ENCODE measurements at places on chromosomes 13 and 19.
A peak's percentile ranks its signal among the peaks of the same experiment; 100 is the strongest.

DNA sequence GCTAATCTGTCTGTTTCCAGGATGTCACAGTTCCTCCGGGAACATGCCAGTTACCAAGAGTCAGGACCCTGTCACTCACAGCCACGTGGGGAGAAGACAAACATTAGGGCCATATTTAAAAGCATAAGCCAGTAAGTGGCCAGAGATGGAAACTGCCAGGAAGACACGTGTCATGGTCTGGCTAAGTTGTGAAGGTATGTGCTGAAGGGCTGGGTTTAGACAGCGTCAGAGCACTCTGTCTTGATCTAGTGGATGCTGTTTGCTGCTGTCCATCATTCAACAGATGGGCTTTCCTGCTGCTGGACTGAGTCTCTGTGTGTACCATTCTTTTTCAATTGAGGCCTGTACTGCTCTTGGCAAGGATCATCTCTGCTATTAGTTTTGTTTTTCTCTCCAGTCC, 128.6 kb downstream of the HS6ST3 start:
- no peaks in the 10 kb centered on the region for H3K27me3 ChIP-seq
- H3K4me3 ChIP-seq = no peak overlapping the region
- DNase-seq = no peak
- no peaks in the 10 kb centered on the region for H3K36me3 ChIP-seq

- no peaks in the 10 kb centered on the region for H3K4me1 ChIP-seq
- H3K4me3 ChIP-seq = no peak overlapping the region
- H3K27ac ChIP-seq = no peak overlapping the region
- no peak for DNase-seq
These were observed 109.3 kb upstream of the IPO5 start for GRCh38 chr13:97844151-97844550.

GRCh38 chr13:89694451-89694850, 1653.0 kb upstream of the MIR17HG start:
- H3K4me3 ChIP-seq = no peak overlapping the region
- H3K27me3 ChIP-seq = no peaks in the 10 kb centered on the region
- no peak for DNase-seq
- H3K4me1 ChIP-seq = no peaks in the 10 kb centered on the region
- no peak overlapping the region for H3K27ac ChIP-seq
- no peaks in the 10 kb centered on the region for H3K36me3 ChIP-seq

DNA sequence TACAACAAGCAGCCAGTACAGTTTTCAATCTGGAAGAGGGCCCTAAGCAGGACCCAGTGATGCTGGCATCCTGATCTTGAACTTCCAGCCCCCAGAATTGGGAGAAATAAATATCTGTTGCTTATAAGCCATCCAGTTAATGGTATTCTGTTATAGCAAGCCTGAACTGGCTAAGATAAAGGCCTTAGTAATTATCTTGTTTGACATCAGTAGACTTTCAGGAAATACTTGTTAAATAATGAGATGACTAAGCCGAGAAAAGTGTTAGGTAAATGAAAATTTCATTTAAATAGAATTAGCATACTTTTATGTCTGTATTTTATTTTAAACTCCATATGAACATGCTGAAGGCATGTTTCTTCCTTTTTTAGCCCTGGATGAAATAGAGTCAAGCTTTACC, 188.2 kb downstream of the OLFM4 start:
- no peaks in the 10 kb centered on the region for H3K36me3 ChIP-seq
- no peaks in the 10 kb centered on the region for H3K4me1 ChIP-seq
- H3K4me3 ChIP-seq = no peak overlapping the region
- no peaks in the 10 kb centered on the region for H3K27me3 ChIP-seq

- no peaks in the 10 kb centered on the region for H3K27me3 ChIP-seq
- H3K36me3 ChIP-seq = no peaks in the 10 kb centered on the region
- no peak overlapping the region for H3K27ac ChIP-seq
- no peak overlapping the region for H3K4me3 ChIP-seq
- H3K4me1 ChIP-seq = no peaks in the 10 kb centered on the region
These were observed 285.8 kb upstream of the PCDH9 start for GRCh38 chr13:67515895-67516294.

DNA sequence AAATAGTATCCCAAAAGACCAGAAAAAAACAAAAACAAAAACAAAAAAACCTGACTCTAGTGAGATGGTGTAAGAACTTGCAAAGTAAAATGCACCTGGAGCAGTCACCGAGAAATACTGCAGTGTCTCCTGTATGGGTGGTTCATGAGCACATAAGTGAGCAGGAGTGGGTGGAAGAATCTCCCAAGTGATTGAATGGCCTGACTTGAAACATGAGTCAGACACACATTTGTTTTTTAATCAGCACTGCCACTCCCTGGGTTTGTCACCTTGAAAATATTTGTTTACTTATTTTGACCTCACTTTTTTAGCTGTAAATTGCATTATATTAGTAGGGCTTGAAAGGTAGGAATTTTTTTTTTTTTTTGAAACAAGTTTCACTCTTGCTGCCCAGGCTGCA, 2.0 kb downstream of the ZNF431 start:
- no peaks in the 10 kb centered on the region for H3K36me3 ChIP-seq
- H3K4me3 ChIP-seq = no peak overlapping the region
- H3K27ac ChIP-seq = no peak overlapping the region
- no peaks in the 10 kb centered on the region for H3K27me3 ChIP-seq
- H3K4me1 ChIP-seq = no peaks in the 10 kb centered on the region

- no peak for DNase-seq
- no peak overlapping the region for H3K27ac ChIP-seq
- H3K4me1 ChIP-seq = peaks cover 64% of the 10 kb centered on the region
These were observed 31.9 kb downstream of the PAK4 start for GRCh38 chr19:39157275-39157996.

DNA sequence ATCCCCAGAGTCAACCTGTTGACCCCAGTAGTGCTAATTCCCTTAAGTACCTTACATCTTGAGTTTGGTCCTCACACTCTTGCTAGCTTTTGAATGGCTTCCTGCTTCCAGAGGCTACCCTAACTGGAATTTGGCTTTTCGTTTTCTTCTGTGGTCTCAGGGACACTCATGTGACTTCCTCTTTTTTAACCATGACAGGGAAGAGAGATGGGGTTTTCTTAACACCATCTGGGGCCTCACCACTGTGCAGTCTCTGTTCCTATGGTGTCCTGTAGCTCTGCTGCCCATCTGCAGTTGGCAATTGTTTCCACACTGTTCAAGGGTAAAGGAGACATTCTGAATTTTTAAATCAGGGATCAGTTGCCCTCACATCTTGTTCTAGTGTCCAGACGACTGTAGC, 66.7 kb downstream of the SLC10A2 start:
- no peak overlapping the region for H3K27ac ChIP-seq
- no peak for DNase-seq
- no peaks in the 10 kb centered on the region for H3K27me3 ChIP-seq
- H3K36me3 ChIP-seq = no peaks in the 10 kb centered on the region
- H3K4me3 ChIP-seq = no peak overlapping the region
- peaks cover 21% of the 10 kb centered on the region for H3K4me1 ChIP-seq

DNA sequence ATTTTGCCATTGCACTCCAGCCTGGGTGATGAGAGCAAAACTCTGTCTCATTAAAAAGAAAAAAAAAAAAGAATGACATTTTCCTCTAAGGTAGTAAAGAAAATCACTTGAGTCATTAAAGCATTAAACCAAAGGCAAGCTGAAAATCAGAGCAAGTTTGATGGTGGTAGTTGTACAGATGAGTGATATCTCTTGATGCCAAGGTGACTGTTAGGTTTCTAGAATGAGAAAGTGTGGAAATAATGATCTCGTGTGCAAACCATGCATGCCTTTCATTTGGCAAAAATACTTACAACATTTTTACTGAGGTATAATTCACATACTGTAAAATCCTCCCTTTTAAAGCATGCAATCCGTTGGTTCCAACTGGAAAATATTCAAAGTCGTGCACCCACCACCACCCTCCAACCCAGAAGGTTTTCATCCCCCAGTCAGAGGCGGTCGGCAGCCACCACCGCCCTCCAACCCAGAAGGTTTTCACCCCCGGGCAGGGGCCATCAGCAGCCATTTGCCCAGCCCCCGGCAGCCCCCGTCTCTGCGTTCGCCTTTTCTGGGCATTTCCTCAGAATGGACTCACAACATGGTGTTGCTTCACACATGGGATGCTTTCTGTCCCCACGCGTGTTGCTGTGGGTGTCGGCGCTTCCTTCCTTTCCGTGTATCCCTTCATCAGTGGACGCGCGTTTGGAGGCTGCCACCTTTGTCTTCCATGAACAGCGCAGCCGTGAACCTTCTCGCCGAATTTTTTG, 90.2 kb downstream of the ATP11A start:
- no peaks in the 10 kb centered on the region for H3K36me3 ChIP-seq
- no peak overlapping the region for H3K4me3 ChIP-seq
- peaks cover 11% of the 10 kb centered on the region for H3K4me1 ChIP-seq
- no peak for DNase-seq
- no peak overlapping the region for H3K27ac ChIP-seq

- no peak overlapping the region for H3K4me3 ChIP-seq
- no peaks in the 10 kb centered on the region for H3K36me3 ChIP-seq
- H3K27ac ChIP-seq = peak overlapping the region; percentile 40
- H3K27me3 ChIP-seq = no peaks in the 10 kb centered on the region
- peak; percentile 66 for DNase-seq
- peaks cover 14% of the 10 kb centered on the region for H3K4me1 ChIP-seq
These were observed 2.3 kb downstream of the TULP2 start for GRCh38 chr19:48896191-48896720.

- no peaks in the 10 kb centered on the region for H3K36me3 ChIP-seq
- no peaks in the 10 kb centered on the region for H3K27me3 ChIP-seq
- H3K4me3 ChIP-seq = no peak overlapping the region
- peaks cover 12% of the 10 kb centered on the region for H3K4me1 ChIP-seq
These were observed 147.2 kb downstream of the MIPEP start for GRCh38 chr13:23741879-23742510.

DNA sequence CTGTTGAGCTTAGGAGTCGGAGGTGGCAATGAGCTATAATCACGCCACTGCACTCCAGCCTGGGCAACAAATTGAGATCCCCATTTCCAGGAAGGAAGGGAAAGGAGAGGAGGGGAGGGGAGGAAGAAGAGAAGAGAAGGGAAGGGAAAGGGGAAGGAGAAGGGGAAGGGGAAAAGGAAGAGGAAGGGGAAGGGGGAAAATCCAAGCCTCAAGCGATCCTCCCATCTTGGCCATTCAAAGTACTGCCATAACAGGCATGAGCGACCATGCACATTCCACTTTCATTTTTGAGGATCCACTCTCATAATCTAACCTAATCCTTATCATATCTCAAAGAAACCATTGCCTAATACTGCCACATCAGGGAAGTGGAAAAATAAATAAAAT, 14.9 kb downstream of the ZNF443 start:
- no peak for DNase-seq
- H3K27me3 ChIP-seq = no peaks in the 10 kb centered on the region
- no peak overlapping the region for H3K4me3 ChIP-seq
- H3K4me1 ChIP-seq = no peaks in the 10 kb centered on the region
- no peak overlapping the region for H3K27ac ChIP-seq
- no peaks in the 10 kb centered on the region for H3K36me3 ChIP-seq

DNA sequence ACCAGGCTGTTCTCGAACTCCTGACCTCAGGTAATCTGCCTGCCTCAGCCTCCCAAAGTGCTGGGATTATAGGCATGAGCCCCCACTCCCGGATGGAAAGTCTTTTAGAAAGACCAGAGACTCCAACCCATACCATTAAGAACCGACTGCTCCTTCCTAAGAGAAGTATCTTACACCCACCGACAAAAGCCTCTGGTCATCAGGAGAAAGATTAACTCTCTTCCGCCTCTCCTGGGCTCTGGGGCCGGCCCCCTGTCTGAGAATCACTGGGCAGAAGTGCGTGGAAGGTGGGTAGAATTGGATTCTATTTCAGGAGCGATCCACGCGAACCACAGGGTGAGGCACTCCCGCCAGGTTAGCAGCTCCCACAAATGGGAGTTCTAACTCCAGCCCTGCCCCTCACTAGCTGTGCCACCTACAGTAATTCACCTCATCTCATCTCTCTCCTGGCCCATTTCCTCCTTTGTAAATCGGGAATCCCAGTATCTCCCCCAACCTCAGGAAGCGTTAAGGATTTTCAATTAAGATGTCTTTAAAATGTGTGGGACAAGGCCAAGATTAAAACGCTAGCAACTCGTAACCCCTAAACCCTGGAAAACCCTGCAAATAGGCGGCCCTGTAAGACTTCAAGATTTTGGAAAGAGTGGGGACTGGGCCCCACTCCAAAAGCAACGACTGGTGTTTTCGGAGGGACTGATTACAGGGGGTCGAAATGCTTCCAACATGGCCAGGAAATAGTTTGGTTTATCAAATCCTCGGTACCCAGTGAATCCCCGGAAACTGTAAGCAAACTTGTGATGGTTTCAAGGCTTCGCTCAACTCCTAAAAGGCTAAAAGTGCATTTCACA, 1.3 kb downstream of the HNRNPL start:
- H3K27ac ChIP-seq = peak overlapping the region; percentile 97
- H3K4me1 ChIP-seq = peaks cover 18% of the 10 kb centered on the region
- peak overlapping the region; percentile 25 for H3K4me3 ChIP-seq
- peak; percentile 11 for DNase-seq
- H3K36me3 ChIP-seq = peaks cover 10% of the 10 kb centered on the region

GRCh38 chr19:35750167-35750566, 1.8 kb downstream of the LIN37 start:
- peaks cover 2% of the 10 kb centered on the region for H3K27me3 ChIP-seq
- peaks cover 14% of the 10 kb centered on the region for H3K4me1 ChIP-seq
- no peak overlapping the region for H3K27ac ChIP-seq

DNA sequence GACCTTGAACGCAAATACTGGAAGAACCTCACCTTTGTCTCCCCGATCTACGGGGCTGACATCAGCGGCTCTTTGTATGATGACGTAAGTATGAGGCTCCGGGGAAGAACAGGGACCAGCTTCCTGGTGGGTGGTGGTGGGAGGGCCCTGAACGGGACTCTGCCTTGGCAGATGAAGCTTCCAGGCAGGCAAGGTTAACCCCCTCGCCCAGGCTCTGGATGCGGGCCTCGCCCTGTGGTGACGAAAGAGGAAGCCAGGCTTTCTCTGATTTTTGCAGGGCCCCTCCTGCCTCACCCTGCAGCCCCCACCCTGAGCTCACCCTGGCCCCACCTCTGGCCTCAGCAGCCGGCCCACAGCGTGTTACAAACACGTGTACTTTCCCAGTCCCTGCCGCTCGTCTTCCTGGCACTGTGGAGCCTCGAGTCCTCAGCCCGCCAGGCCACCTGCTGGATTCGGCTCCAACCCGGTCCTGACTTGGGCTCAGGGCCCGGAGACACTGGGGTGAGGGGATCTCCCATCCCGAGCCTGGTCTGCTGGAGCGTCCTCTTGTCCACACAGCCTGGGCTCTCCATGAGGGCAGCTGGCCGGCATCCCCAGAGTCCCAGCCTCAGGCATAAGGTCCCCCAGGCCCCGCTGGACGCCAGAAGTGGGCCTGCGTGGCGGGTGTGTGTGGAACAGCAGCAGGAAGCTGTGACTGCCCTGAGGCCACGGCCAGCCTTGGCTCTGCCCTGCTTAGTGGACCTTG, 72.4 kb downstream of the KDM4B start:
- no peak for DNase-seq
- no peaks in the 10 kb centered on the region for H3K27me3 ChIP-seq
- H3K4me3 ChIP-seq = no peak overlapping the region

GRCh38 chr19:42498169-42498757, 30.0 kb downstream of the CEACAM1 start:
- H3K4me1 ChIP-seq = peaks cover 43% of the 10 kb centered on the region
- DNase-seq = peak; percentile 30
- H3K36me3 ChIP-seq = no peaks in the 10 kb centered on the region
- peak overlapping the region; percentile 86 for H3K27ac ChIP-seq
